Heart right ventricle (tissue), 16 donors: ENCODE measurements at places on chromosomes 4 and X. TPM values are rescaled to one million over a fixed set of nuclear protein-coding genes. Genes with fewer than 3 reads are reported as not detected.
A peak's percentile ranks its signal among the peaks of the same experiment; 100 is the strongest.

Gene NUP62CL
- total RNA-seq = 2.5 TPM

Gene HPGDS
- total RNA-seq = 0.59 TPM

Gene XK
- 9.5 TPM for total RNA-seq

Gene GPR173
- total RNA-seq = 0.75 TPM

DNA sequence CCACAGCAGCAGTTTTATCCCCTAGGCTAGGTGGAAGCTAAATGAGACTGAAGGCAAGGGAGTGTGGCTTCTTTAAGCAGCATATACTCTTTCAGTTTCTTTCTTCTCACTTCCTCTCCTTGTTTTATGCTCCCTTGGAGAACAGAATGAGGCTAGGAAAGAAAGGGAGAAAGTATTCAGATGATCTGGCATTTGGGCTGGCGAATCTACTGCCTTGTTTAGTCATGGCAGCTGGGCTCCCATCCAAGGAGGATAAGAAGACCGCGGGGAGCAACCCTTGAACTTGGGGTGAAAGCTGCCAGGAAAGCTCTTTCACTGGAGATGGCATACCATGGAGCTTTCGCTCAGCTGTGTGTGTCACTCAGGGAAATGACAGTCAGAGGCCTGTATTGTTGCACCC lies 72.1 kb downstream of the ARHGEF38 start:
- DNase-seq = peak; percentile 11

Gene TET2
- total RNA-seq = 16.8 TPM

- DNase-seq = no peak
Observed at GRCh38 chr4:25310066-25310802, 2.3 kb upstream of the ZCCHC4 start.

- DNase-seq = no peak
Observed at GRCh38 chr4:184513802-184514120, 39.4 kb upstream of the IRF2 start.

Gene SPCS3
- 81.6 TPM for total RNA-seq

Gene EVC2
- 0.47 TPM for total RNA-seq

- no peak for DNase-seq
Observed at GRCh38 chrX:121122332-121122731, 74.9 kb downstream of the GLUD2 start.

Gene XAGE1A
- not detected for total RNA-seq

- DNase-seq = no peak
Observed at GRCh38 chrX:32448320-32448719, 763.0 kb downstream of the DMD start.

Gene HSD17B13
- 0.39 TPM for total RNA-seq

DNA sequence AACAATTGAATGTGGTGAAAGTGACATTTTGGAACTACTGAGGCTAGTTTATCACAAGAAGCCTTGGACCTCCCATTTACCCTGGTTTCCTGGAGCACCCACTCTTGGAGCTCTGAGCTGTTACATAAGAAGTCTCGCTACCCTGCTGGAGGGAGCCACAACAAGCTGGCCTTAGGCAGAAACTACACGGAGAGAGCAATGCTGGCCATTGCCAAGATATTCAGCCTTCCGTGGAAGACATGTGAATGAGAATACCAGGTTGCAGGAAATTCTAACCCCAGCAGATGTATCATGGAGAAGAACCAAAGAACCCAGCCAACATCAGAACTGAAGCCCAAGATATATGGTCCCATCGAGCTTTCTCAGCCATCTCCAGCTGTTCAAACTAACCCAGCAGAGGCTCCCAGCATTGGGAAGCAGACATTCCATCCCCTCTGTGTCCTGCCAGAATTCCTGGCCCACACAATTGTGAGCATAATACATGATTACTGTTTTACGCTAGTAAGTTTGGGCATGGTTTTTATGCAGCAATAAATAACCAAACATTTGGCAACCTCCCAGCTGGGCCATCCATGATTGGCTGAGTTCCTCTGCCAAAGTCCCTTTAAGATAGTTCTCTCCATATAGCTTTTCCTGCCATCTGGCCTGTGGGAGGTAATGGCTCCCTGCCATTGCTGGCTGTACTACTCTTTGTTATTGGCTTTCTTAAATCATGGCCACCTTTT lies 17.9 kb upstream of the PDE5A start:
- no peak for DNase-seq

GRCh38 chrX:107849747-107850421 lies 24.2 kb downstream of the MID2 start:
- DNase-seq = no peak

Gene LRP2BP
- 2.9 TPM for total RNA-seq

- DNase-seq = no peak
Observed at GRCh38 chr4:168584321-168584771, 87.5 kb downstream of the PALLD start.

DNA sequence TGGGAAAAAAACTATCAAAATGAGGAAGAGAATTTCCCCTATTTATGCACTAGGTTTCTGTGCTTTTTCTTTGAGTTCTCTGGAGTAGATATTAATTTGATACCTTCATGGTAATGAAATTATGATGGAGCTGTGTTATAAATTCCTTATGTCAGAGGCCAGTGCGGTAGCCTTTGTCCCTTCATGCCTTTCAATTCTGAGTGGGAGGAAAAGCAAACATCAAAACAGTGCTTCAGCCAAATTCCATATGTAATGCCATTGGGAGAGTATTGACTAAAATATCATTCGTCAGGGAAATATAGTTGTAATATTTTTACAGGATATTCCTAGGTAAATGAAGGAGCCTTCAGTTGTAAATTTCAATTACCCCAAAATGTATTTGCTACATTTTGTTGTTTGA lies 17.5 kb upstream of the RGN start:
- DNase-seq = no peak

- no peak for DNase-seq
Observed at GRCh38 chr4:1406981-1407656, 877 bp upstream of the NKX1-1 start.

Gene IL2RG
- 2.3 TPM for total RNA-seq

DNA sequence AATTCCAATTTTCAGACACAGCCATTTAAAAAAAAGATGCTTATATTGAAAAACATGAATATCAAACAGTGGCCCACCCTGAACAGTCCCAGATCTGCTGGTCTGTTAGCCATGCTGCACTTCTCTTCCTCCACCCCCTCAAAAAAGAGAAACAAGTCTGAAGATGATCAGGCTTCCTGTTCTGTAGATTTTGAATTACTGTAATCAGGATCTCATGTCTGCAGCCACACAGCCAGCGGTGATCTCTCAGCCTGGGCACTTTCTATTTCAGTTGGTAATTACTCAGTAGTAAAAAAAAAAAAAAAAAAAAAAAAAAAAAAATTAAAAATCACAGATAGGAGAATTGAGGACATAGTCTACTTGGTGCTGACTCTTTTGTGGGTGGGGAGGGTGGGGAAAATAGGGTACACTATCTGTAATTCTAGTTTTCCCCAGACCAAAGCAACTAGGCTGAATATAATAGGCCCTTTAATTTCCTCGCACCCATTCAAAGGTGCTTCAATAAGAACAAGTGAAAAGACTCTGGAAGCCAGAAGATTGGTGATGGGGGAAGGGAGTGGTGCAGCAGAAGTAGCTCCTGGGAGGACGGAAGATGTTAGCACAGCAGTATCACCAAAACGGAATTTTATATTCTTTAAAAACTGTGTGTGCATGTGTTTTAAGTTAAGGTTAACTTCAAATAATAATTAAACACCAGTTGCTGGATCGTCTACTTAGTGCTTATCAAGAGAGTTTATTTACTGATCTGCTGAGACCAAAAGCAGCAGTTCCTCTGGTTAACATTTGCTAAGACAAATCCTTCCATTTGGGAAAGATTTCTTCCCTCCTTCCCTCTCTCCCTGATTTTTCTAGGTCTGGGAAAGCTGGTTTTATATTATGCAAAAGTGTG lies 47.0 kb downstream of the SPRY1 start:
- no peak for DNase-seq

DNA sequence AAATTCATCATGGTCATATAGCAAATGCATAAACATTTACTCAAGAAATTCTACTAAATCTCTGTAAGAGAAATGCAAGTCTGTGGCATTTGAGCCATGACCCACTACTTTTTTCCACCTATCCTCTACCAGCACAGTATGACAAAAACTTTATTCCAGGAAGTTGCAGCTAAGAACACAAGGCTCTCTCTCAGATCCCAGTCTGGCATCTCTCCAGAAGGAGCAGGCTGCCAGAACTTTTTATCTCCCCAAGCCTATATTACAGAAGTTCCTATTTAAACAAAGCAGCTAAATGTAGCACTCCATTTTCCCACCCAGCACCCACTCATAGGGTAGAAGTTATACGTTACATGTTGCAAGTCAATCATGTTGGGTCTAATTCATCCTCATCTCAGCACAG lies 49.3 kb upstream of the EPGN start:
- peak; percentile 15 for DNase-seq

GRCh38 chr4:169124661-169125060 lies 114.6 kb upstream of the CBR4 start:
- no peak for DNase-seq

DNA sequence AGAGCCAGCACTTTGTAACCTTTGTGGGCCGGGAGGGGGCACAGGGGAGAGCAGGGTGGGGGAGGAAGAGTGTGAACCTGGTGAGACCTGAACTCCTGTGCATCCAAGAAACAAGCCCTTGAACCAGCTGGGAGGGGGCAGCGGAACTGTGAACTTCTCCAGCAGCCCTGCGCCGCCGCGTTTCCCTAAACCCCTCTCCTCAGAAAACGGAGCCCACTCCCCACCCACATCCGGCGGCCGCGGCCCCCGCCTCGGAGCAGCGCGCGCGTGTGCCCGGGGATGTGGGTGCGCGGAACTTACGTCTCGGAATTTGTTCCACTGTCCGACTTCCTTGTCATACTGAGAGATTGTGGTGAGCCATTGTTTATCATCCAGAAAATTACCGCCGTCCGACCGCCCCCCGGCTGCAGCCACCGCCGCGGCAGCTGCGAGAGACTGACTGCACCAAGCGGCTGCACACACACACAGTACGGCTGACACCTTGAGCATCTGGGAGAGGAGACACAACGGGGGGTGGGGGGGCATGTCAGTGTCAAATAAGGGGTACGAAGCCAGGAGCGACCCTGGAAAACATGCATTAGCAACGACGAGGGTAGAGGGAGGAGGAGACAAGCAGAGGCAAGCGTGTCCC lies 494 bp downstream of the SPOCK3 start:
- no peak for DNase-seq

- peak; percentile 52 for DNase-seq
Observed at GRCh38 chrX:16123222-16123786, at the start of gene GRPR. Gene GRPR (plus strand): TSS chrX:16123565. CDS start chrX:16123954, 389 bp downstream.

DNA sequence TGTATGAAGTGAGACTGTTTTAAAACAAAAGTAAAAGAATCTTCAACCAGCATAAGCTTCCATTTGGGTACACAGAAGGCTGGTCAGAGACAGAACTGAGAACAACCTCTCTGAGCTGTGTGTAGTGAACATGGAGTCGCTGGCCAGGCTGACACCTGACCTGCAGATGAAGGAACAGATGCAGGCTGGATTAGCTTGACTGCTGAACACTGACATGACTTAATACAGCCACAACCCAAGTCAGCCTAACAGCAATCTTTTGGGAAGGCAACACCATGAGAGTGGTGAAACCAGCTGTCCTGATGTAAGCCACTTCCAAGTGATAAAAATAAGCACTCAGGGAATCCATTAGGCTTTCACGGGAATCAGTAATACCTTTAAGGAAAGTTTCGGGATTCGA lies 10.1 kb downstream of the SCARB2 start:
- no peak for DNase-seq

DNA sequence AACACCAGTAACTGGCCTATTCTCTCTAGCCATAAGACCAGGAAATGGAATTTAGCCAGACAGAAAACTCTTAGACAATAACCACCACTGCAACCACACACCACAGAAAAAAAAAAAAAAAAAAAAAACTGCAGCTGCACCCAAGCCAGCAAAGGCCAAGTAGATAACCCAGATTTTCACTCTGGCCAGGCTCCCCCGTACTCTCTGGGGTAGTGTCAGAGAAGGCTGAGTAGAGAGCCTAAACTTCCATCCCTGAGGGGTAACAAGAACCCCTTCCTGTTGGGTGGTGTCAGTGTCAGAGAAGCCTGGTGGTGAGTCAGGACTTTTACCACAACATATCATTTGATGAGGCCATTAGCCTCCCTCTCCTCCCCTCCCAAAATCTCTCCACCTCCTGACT lies 5.6 kb upstream of the DLG3 start:
- DNase-seq = no peak

DNA sequence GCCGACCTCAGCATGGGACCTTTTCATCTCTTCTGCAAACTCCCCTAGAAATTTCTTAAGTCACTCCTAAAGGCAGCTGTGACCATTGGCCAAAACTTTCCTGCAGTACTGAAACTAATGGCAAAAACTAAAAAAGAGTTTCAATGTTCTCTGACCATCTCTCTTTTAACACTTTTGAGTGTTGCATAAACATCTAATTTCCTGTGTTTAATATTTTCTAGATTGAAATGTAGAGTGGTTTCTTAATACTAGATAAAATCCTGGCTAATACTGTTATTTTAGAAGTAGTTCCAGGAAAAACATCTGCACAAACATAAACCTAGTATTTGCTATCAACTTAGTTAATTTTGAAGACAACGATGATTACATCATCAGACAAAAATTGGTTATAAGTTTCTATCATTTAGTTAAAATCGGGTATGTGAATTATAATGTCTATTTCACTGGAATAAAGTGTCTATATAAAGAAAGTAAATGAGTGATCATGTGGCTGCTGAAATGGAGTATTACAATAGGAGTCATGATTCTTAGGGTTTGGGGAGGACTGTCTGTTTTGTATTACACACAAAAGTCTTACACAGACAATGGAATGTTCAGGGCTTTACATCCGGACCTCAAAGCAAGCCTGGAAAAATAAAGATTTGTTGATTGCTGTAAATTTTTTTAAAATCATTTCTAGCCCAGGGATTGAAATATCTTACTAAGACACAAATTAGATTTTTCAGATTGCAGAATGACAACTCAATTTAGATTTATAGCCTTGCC lies 1323.4 kb downstream of the C4orf33 start:
- DNase-seq = no peak
